Right atrium auricular region (tissue), 2 donors: ENCODE measurements at places on chromosomes 5 and 9. TPM values are rescaled to one million over a fixed set of nuclear protein-coding genes. Genes with fewer than 3 reads are reported as not detected.

Gene GCNT4
- 0.41 TPM for total RNA-seq

Gene RPL37
- total RNA-seq, result 95.3 TPM

GRCh38 chr5:139050432-139050831, 147.7 kb downstream of the SIL1 start:
- H3K36me3 ChIP-seq, result no peaks in the 10 kb centered on the region
- H3K4me1 ChIP-seq, result peaks cover 14% of the 10 kb centered on the region
- no peak overlapping the region for H3K4me3 ChIP-seq
- H3K27me3 ChIP-seq, result no peaks in the 10 kb centered on the region
- H3K27ac ChIP-seq, result no peak overlapping the region
- no peak for DNase-seq

- H3K27ac ChIP-seq, result no peak overlapping the region
- H3K4me1 ChIP-seq, result no peaks in the 10 kb centered on the region
- DNase-seq, result no peak
- H3K4me3 ChIP-seq, result no peak overlapping the region
- no peaks in the 10 kb centered on the region for H3K36me3 ChIP-seq
- H3K27me3 ChIP-seq, result no peaks in the 10 kb centered on the region
These were observed 83.2 kb upstream of the TAS2R1 start for GRCh38 chr5:9713356-9713755.

DNA sequence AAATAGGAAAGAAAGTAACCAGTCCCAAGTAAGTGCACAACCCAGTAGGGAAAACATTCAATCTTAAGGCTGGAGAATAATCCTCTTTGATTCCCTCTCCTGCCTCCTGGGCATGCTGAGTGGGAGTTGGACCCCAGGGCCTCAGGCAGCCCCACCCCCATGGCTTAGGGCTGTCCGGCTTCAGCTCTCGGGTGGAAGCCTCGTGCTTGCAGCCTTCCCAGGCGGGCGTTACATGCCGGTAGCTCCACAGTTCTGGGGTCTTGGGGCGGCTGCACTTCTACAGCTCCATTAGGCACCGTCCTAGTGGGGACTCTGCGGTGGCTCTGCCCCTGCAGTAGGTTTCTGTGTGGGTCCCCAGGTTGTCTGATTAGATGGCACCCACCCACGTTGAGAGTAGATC, 10.1 kb downstream of the GLIPR2 start:
- H3K4me1 ChIP-seq, result peaks cover 54% of the 10 kb centered on the region
- no peaks in the 10 kb centered on the region for H3K36me3 ChIP-seq
- no peak for DNase-seq
- no peaks in the 10 kb centered on the region for H3K27me3 ChIP-seq
- H3K4me3 ChIP-seq, result no peak overlapping the region
- H3K27ac ChIP-seq, result no peak overlapping the region

- peaks cover 10% of the 10 kb centered on the region for H3K4me1 ChIP-seq
- H3K27ac ChIP-seq, result no peak overlapping the region
- no peaks in the 10 kb centered on the region for H3K36me3 ChIP-seq
- H3K27me3 ChIP-seq, result no peaks in the 10 kb centered on the region
- DNase-seq, result no peak
These were observed 3.4 kb upstream of the GALNT12 start for GRCh38 chr9:98804083-98804482.

- H3K27ac ChIP-seq, result no peak overlapping the region
- peaks cover 13% of the 10 kb centered on the region for H3K4me1 ChIP-seq
- no peak overlapping the region for H3K4me3 ChIP-seq
- no peaks in the 10 kb centered on the region for H3K27me3 ChIP-seq
- no peak for DNase-seq
- no peaks in the 10 kb centered on the region for H3K36me3 ChIP-seq
These were observed 31.1 kb downstream of the MEGF9 start for GRCh38 chr9:120683150-120683549.

DNA sequence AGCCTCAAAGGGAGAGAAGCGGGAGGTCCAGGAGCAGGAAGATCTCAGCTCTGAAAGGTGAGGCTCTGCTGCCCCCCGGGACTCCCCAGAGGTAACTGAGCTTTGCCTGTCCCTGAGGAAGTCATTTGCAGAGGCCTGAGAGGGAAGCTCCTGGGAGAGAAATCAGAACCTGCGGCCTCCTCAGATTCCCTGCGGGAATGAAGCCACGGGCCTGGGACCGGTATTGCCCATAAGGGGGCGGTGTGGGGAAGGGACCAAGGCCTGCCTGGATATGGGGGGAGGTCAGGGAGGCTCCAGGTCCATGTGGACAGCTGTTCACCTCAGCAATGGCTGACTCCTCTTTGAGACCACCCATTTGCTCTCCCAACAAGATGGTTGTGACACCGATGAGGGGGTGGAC, 1.3 kb downstream of the SPATA31E1 start:
- no peak overlapping the region for H3K27ac ChIP-seq
- no peaks in the 10 kb centered on the region for H3K4me1 ChIP-seq
- H3K27me3 ChIP-seq, result no peaks in the 10 kb centered on the region
- no peak overlapping the region for H3K4me3 ChIP-seq
- DNase-seq, result no peak
- H3K36me3 ChIP-seq, result no peaks in the 10 kb centered on the region

GRCh38 chr5:19584131-19584530, 403.9 kb downstream of the CDH18 start:
- no peak for DNase-seq
- H3K4me3 ChIP-seq, result no peak overlapping the region
- no peaks in the 10 kb centered on the region for H3K4me1 ChIP-seq
- no peaks in the 10 kb centered on the region for H3K27me3 ChIP-seq
- no peaks in the 10 kb centered on the region for H3K36me3 ChIP-seq

- no peak overlapping the region for H3K4me3 ChIP-seq
- peak; percentile 80 for DNase-seq
- H3K27ac ChIP-seq, result peak overlapping the region; percentile 97
- H3K27me3 ChIP-seq, result no peaks in the 10 kb centered on the region
- H3K4me1 ChIP-seq, result no peaks in the 10 kb centered on the region
- peaks cover 18% of the 10 kb centered on the region for H3K36me3 ChIP-seq
These were observed 55.3 kb upstream of the IL17B start for GRCh38 chr5:149434162-149435014.

DNA sequence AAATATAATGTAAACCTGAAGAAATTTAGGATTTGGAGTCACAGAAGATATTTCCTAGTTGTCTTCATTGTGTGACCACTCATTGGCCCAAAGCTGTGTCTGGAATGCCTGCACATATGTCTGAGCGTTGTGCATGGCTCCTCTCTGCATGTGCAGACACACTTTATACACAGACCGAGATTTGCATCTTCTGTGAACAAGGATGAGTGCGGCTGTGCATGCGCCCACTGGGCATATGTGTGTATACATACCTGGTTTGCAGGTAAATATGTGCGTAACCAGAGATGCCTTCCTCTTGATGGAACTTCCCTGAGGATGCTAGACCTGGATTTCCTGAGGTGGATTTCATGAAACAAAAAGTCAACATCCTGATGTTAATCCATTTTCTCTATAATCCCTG, 19.1 kb downstream of the PHF2 start:
- no peaks in the 10 kb centered on the region for H3K27me3 ChIP-seq
- peak; percentile 51 for DNase-seq
- peaks cover 70% of the 10 kb centered on the region for H3K4me1 ChIP-seq

- H3K27ac ChIP-seq, result no peak overlapping the region
- DNase-seq, result no peak
- no peaks in the 10 kb centered on the region for H3K36me3 ChIP-seq
- H3K27me3 ChIP-seq, result no peaks in the 10 kb centered on the region
- peaks cover 3% of the 10 kb centered on the region for H3K4me1 ChIP-seq
- no peak overlapping the region for H3K4me3 ChIP-seq
These were observed 196.4 kb downstream of the TRPM3 start for GRCh38 chr9:70924895-70925547.
